ENCODE measurements at places on chromosomes 1 and 21.

GRCh38 chr21:44984428-44984791 is 44.6 kb downstream of the SLX9 start:
- no peak for DNase-seq

DNA sequence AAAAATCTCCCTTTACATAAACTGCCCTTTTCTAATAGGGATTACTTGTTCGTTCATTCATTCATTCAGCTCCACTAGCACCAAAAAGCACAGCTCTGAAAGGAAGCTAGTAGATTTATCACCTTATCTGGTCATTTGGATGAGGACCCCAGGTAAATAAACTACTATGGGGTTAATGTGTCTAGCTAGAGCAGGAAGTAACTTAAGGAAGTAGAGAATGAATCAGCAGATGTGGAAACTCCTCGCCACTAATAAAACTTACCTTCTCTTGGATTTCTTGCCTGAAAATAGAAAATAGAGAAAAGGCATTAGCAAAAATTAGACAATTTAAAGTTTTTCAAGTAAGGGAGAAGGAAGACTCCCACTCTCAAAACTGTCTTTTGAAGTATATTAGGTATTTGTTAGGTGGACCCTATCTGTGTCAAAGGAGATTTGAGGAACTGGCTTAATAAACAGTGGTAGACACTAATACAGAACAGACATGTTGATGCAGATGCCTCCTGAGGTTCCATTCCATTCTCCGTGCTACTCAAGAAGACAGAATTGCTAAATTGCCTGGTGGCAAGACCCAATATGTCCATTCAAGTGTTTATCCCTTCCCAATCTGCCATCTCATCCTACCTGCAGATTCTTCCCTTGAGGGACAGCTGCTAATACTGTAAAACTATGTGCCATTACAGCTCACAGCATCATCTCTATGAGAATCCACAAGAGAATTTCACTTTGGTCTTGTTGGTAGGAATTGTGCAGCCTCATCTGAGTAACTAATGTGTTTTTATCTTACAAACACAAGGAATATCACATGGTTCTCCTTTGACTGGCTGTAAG is 14.9 kb downstream of the SELL start:
- DNase-seq = no peak

GRCh38 chr21:41160036-41160435 is 7.9 kb upstream of the BACE2 start:
- DNase-seq = no peak

- DNase-seq = no peak
These were observed 24.0 kb downstream of the CDK18 start for GRCh38 chr1:205528446-205528886.

GRCh38 chr1:31669786-31670592 is 25.3 kb upstream of the PEF1 start:
- peak; percentile 90 for DNase-seq

DNA sequence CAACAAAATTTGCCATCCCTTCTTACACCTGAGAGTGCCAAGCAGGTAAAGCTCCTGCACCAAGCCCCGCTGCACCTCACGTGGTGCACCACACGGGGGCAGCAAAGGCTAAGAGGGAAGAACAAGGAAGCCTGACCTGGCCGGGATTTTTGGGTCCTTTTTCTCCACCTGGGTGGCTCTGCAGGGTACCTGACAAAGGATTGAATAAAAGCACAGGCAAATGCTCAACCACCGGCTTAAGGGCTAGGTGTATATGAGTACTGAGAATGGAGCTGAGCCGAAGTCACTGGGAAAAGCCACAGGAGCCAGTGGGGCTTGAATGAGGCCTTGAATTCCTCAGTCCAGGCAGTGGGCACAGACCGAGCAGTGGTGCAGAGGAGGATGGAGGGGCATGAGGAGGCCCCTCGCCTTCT is 36.4 kb downstream of the ZNF697 start:
- DNase-seq = peak; percentile 87

DNA sequence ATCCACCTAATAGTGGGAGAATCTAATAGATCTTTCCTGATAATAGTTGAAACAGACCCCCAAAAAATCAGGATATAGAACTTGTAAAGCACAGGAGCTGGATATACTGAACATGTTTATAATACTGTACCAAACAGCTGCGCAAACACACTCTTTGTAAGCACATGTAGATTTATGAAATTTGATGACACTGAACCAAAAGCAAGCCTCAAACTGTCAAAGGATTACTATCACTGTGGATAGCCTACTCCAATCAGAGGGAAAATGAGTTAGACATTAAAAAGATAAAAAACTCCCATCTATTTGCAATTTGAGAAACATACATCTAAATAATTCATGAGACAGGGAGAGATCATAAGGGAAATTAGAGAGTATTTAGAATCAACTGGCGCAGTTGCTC is 26.1 kb downstream of the RCAN3 start:
- no peak for DNase-seq

GRCh38 chr1:71987181-71987580 is 295.2 kb downstream of the NEGR1 start:
- DNase-seq = no peak

- no peak for DNase-seq
These were observed 13.4 kb upstream of the KRTAP7-1 start for GRCh38 chr21:30842990-30843389.

DNA sequence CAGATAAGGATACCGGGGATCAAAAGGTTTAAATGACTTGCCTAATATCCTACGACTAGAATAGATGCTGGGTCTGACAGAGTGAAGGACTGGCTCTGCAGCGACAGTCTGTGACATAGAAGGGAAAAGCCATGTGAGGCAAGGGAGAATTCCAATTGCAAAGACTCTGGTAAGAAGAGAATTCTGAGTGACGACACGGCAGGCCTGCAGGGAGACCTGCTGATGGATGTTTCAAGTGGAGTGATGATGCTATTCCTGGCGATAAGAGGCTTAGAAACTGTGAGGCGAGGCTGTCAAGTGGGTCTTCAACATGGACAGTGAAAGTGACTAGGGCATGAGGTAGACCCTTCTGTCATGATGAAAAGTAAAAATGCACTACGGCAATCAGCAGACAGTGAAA is 176.6 kb upstream of the PBX1 start:
- no peak for DNase-seq

DNA sequence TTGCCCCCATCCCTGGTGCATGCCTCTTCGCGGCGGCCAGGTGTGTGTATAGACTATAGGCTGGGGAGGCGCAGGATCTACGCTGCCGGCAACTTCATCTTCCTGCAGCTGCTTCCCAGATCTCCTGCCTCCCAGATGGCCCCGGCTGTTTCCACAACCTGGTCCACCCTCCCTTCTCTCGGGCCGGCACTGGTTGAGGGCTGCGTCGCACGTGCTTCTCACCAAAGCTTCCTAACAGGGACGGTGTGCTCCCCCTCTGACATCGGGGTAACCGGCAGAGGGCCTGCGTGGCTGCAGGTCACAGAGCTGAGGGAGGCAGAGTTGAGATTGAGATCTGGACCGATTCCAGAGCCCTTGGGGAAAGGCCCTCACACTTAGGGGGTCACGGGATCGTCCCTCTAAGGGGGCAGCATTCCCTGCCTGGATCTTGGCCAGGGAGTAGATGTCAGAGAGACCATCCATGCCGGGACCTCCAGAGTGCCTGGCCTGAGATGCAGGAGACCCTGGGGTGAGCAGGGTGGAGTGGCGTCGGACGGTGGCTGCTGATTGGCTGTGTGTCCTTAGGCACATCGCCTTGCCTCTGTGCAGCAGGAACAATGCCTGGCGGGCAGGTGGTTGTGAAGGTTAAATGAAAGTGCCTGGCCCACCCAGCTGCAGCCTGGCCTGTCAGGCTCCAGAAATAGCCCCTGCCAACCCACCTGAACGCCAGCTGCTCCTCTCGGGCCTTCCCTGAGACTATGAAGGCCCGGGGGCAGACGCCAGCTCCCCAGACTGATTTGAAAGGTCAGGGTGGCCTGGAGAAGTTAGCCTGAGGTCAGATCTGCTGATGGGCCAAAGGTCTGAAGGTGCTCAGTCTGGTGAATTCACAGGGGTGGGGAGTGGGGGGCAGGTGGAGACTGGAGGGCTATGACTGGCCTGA is 6.1 kb upstream of the MASP2 start:
- no peak for DNase-seq

- no peak for DNase-seq
These were observed 122.2 kb upstream of the BEND5 start for GRCh38 chr1:48898894-48899293.

GRCh38 chr21:43884861-43885417 is 19.9 kb downstream of the AGPAT3 start:
- no peak for DNase-seq

DNA sequence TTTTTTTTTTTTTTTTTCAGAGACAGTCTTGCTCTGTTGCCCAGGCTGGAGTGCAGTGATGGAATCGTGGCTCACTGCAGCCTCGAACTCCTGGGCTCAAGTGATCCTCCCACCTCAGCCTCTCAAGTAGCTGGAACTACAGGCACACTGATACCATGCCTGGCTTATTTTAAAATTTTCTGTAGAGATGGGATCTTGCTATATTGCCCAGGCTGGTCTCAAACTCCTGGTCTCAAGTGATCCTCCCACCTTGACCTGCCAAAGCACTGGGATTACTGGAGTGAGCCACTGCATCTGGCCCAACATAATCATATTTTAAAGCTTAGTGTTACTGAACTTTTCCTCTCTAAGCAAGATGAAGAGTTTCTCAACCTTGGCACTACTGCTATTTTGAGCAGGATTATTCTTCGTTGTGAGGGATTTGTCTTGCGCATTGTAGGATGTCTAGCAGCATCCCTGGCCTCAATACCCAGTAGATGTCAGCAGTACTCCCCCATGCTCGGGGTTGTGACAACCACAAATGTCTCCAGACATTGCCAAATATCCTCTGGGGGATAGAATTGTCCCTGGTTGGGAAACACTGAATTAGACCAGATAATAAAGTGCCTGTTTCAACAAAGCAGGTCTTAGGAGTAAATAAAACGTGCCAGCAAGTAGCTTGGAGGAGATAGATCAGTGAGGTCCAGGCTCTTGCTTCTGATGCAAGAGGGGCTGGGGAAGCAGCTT is 15.1 kb upstream of the THRAP3 start:
- no peak for DNase-seq

DNA sequence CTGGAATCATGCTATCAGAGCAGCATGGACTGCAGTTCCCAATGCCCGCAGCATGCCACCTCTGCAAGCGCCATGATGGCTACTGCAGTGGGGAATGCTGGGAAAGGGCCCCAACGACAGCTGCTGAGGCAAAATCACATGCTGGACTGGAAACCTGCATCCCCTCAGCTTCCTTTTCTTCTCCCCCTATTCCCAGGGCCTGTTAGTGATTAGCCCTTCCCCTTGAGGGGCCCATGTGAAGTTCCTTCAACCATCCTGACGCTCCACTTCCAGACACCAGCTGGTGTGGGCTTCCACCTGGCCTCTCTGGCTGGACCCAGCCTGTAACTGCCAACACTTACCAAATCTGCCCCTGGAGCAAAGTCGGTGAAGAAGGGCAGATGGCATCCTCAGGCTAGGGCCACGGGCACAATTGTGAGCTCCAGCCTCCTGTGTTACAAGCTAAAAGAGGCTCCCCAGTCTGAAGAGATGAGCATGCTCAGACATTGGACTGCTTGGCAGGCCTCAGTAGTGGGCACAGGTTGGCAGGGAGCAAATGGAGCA is 22.1 kb upstream of the SDC3 start:
- DNase-seq = no peak

GRCh38 chr1:50970931-50971582 is 1.0 kb downstream of the CDKN2C start:
- DNase-seq = no peak

GRCh38 chr1:17207540-17207939 is 2.6 kb downstream of the PADI1 start:
- DNase-seq = no peak

GRCh38 chr1:159318784-159319551 is 16.8 kb downstream of the FCER1A start:
- no peak for DNase-seq

- no peak for DNase-seq
These were observed 691 bp upstream of the KIFAP3 start for GRCh38 chr1:170075186-170075585.

DNA sequence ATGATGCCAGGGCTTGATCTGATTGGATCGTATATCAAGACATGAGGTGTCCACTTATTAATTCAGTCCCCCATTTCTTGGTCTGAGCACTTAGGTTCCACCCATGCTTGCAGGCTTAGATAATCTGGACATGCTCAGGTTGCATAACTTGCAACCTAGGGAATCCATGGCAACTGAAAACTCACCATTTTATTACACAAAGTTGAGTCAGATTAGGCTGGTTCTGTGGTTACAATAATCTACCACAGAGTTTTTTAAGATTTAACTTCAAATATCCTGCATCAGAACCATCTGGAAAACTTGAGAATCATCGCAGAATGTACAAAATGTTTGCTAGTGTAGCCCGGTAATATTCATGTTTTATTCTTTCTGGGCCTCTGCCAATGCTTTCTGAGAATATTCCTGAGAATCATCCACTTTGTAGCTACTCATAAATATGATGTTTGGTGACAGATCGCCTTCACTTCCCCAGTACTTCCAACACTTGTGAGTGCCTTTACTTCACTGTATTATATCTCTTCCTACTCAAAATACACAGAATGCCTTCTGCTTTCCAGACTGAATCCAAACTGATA is 707.2 kb upstream of the ADAMTS5 start:
- no peak for DNase-seq

DNA sequence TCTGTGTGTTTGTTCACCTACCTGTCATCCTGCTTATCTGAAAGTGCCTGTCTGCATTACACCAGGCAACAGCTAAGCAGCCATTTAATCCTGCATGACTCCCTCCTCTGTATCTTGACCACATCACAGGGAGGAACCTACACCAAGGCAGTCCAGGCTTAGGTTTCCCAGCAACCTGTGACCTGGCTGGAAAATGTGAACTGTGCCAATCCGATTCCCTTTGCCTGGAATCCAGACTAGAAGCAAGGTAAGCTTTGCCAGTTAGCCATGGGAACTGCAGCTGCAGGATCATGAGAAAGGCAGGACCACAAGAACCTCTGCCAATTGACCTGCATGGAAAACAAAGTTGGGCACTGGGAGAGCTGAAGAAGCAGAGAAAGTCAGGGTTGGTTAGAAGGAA is 6.3 kb upstream of the ATP1B1 start:
- DNase-seq = no peak

DNA sequence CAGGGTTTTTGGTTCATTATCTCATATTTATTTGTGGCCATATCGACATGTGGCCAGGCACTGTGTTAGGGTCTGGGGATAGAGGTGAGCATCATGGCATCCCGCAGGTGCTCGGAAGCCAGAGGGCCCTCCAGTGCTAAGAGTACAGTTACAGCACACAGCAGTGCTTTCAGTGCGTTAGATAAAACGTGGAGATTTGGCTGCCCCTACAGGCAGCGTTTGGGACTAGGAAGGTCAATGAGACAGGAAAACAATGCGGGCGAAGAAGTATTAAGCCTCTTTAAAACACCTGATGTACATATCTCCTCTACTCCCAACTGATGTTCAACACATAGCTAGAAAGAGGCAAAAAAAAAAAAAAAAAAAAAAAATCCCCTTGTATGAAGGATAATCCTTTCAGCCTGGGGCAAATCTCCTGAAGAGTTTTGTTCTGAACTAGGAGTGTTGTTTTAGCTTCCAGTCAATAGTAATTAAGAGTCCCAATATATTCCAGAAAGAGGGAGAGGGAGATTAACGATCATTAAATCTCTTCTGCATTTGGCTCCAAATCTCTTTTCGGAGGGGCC is 80.1 kb downstream of the CAPZB start:
- no peak for DNase-seq
